Stimulated activated CD8-positive, alpha-beta memory T cell treated with anti-CD3 and anti-CD28 coated beads, Interleukin-7, amount 100 ng/mL, for 24 hours (primary cell): ENCODE measurements at places on chromosomes 11 and 22.

- no peak for DNase-seq
These were observed 121.5 kb downstream of the ST3GAL4 start for GRCh38 chr11:126476977-126477376.

- DNase-seq, result no peak
These were observed 48.3 kb upstream of the PICALM start for GRCh38 chr11:86117001-86117711.

- no peak for DNase-seq
These were observed 51.2 kb downstream of the CSTF3 start for GRCh38 chr11:33110083-33110482.

GRCh38 chr11:102384419-102385079 is 37.5 kb downstream of the BIRC2 start:
- DNase-seq, result no peak

DNA sequence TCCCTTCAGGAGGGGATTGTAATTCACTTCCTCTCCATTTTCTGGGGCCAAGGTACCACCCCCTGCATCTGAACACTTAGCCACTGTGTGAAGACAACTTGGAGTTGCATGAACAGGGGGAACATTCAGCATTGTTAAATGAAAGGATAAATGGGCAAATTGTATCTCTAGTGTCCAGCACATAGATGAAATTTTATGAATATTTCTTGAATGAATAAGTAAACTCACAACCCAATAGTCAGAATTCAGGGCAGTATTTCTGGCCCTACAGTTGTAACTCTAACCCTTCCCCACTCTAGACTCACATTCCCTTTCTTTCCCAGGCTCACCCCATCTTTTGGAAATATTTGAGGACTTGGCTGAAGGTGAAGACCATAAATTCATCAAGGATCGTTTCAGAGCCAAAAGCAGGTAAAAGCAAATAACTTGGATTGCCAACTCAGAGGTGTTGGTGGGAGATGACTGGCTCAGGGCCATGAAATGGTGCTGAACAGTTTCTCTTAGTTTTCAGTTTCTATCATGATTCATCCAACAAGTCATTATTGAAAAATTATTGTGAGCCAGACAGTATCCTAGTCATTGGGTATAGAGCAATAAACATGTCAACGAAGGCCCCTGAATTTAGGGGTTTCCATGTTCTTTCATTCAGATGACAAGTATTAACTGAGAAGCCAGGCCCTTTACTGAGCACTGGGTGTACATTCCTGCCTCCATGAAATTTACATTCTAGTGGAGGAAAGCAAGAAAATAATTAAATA is 33.3 kb upstream of the ZC3H12C start:
- no peak for DNase-seq

DNA sequence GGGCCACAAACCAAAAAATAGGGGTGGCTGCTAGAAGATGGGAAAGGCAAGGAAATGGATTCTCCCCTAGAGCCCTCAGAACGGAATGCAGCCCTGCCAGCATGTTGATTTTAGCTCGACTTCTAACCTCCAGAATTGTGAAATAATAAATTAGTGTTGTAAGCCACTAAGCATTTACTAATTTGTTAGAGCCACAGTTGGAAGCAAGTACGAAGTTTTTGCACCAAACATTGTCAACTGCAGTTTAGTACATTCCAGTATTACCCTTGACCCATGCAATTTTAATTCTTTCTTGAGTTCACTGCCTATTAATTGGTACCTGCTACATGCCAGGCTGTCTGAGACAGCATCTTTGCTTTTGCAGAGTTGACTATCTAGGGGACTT is 32.2 kb downstream of the PARVA start:
- no peak for DNase-seq

GRCh38 chr11:35079611-35080010 is 59.4 kb upstream of the CD44 start:
- DNase-seq, result no peak
